ENCODE measurements at places on chromosomes 2 and 18.
A peak's percentile ranks its signal among the peaks of the same experiment; 100 is the strongest.

- DNase-seq = peak; percentile 35
Observed at GRCh38 chr2:105344704-105345345, 7.5 kb downstream of the C2orf49 start.

DNA sequence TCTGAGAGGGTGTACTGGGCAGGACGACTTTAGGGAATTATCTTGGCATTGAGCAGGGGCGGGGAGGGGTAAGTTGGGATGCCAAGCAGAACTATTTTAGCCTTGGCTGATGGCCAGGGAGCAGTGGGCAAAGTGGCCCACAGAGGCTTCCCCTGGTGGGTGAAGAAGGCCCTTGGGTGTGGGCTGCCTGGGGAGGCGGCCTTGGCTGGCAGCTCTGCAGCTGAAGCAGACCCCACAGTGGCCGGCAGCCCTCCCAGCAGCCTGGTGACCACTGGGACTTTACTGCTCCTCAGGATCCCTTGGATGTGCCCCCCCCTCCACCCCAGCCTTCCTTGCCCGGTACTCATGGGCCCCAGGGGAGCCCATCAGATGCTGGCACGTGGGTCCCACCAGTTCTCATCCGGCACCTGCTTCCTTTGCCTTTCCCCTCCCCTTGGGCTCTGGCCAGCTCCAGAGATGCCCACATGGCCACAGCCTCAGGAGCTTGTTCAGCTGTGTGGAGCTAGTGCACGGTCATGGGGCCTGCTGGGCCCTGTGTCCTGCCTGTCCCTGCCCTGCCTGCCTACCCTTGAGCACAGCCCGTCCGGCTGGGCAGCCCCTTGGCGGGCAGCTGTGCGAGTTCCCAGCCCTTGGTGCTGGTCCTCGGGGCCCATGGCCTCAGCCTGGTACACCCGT, 122.1 kb upstream of the HS6ST1 start:
- DNase-seq = no peak

- no peak for DNase-seq
Observed at GRCh38 chr2:24210723-24211122, 35.9 kb downstream of the FAM228A start.

DNA sequence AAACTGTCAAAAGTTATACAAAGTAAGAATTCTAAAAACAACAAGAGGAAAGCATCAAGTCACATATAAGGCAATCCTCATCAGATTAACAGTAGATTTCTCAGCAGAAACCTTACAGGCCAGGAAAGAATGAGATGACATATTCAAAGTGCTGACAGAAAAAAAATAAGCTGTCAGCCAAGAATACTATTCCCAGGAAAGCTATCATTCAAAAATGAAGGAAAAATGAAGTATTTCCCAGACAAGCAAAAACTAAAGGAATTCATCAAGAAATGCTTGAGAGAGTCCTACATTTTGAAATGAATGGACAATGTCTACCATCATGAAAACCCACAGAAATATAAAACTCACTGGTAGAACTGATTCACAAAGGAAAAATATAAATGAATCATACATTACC, 268.9 kb upstream of the OSR1 start:
- DNase-seq = no peak

GRCh38 chr18:75133721-75134610, 75.0 kb downstream of the PTGR3 start:
- no peak for DNase-seq

DNA sequence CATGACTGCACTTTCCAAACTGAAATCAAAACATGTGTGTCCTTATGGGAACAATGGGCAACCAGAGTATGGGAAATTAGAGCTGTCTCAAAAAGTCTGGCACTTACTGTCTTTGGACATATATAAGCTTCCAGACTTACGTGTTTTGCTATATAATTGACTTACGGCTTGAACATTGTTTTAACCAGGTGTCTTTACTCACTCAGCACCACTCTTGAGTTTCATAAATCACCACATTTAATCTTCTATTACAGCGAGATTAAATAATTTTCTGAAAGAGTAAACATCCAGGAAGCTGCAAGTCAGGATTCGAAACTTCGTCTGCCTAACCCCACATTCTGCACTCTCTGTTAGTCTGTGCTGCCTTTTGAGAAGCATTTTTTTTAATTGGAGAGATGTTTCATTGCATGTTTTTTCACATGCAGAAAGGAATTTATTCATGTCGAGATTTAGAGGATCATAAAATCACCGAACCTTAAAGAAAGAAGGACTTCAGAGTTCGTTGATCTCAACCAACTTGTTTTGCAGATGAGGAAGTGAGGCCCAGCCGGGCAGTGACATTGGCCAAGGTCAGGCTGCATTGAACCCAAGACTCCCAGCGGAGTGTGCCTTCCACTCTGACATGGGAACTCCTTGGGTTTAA, 137.3 kb downstream of the SETBP1 start:
- DNase-seq = no peak

GRCh38 chr2:216499641-216500218, 1.1 kb downstream of the RPL37A start:
- DNase-seq = no peak

- DNase-seq = no peak
Observed at GRCh38 chr2:185835974-185836373, 97.4 kb downstream of the FSIP2 start.

DNA sequence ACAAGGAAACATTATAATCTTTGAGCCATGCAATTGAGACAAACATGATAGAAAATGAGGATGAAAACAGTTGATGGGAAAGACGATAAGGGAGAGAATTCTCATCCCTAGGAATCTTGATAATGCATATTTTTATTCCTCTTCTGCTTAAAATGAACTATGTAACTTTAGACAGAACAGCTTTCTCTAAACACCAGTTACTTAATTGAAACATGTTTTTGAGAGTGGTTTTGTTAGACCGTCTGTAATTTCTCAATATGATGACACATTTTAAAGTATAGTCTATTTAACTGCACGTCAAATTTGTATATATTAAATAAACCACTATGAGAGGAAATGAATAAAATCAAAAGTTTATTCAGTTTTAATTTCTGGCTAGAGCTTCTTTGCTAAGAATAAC, 1453.9 kb upstream of the NXPH2 start:
- DNase-seq = no peak

DNA sequence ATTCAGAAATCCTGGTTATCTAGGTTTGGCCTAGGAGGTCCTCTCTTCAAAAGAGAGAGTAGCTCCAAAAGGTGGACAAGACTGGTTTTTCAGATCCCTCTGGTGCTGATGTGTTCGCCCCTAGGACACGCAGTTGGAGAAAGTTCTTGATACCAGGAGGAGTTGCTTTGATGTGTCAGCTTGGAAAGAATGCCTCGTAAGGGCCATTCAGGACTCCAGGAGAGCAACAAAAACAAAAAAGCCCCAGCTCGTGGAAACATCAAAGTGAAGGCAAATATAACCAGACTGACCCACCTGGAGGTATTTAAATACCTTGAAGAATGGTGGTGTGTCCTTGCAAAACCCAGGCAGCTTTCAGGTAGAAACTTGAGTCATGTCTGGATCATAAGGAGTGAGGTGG, 12.5 kb upstream of the LBH start:
- DNase-seq = no peak

- no peak for DNase-seq
Observed at GRCh38 chr2:174667250-174667860, 69.8 kb upstream of the WIPF1 start.

DNA sequence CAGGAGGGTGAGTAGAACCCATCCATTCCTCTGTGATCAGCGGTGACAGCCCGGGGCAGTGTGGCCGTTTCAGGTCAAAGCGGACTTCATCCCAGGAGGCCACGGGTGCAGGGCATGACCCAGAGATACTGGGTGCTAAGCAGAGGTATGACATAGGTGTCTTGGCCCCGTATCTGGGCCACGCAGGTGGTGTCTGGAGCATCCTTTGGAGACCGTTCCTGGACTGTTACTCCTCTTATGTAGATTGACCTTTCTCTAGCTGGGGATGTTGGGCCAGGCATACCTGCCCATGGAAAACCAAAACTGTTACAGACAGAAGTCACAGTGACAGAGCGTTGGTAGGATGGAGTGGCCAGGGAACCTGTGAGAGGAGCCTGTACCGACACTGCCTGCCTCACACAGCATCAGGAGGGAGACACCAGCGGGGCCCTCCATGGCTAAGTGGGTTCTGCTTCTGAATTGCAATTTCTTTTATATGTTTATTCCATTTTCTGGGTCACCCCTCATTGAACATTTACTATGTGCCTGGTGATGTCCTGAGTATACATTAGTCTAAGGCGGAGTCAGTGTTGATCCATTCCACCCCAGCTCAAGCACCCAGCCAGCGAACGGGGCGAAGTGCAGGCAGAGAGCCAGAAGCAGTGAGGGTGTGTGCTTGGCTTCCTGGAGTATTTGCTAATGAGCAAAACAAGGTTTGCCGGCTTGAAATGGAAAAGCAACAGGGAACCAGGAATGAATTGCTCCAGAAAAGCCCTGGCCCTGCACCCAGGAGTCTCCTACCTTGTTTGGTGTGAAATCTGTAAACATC, 141.7 kb downstream of the SH3RF3 start:
- peak; percentile 76 for DNase-seq

DNA sequence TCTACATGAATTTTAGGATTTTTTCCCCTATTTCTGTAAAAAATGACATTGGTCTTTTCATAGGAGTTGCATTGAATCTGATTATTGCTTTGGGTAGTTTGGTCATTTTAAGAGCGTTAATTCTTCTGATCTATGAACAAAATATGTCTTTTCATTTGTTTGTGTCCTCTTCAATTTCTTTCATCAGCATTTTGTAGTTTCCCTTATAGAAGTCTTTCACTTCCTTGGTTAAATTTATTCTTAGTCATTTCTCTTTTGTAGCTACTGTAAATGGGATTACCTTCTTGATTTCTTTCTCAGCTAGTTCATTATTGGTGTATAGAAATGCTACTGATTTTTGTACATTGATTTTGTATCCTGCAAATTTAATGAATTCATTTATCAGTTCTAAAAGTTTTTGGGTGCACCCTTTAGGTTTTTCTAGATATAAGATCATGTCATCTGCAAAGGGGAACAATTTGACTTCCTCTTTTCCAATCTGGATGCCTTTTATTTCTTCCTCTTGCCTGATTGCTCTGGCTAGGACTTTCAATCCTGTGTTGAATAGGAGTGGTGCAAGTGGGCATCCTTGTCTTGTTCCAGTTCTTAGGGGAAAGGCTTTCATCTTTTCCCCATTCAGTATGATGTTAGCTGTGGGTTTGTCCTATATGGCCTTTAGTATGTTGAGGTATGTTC, 36.6 kb upstream of the AAK1 start:
- DNase-seq = no peak

DNA sequence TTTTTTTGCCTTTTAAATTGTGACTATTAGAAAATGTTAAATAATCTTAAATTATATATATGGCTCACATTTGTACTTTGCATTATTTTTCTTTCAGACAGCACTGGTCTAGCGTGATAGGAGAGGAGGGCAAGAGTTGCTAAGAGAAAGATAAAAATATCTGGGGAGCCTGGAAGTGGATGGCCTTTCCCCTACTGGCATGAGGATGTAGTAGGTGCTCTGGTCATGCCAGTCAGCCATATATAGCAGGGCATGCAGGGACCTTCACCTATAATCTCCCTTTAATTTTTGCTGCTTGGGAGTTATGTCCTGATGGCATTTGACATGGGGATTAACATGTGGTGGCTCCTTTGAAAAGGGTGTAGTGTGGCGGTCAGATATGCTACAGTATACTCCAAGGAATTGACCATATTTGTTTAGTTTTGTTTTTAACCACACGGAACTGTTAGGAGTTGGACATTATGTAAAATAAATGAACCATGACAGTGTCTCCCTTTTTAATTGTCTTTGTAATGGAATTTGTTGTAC, 144.7 kb downstream of the BABAM2 start:
- no peak for DNase-seq

DNA sequence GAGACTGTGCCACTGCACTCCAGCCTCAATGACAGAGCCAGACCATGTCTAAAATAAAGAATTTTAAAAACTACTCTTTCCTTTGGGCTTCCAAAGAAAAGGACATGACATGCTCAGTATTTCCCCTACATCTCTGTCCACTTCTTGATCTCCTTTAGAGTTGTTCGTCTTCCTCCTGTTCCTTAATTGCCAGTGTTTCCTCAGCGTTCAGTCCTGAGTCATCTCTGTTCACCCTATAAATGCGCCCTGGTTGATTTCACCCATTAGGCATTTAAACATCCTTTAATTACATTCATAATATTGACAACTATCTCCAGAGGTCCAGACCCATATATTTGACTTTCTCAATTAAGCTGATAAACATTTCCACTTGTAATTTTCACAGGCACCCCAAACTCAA, 64.0 kb downstream of the AAK1 start:
- DNase-seq = no peak

DNA sequence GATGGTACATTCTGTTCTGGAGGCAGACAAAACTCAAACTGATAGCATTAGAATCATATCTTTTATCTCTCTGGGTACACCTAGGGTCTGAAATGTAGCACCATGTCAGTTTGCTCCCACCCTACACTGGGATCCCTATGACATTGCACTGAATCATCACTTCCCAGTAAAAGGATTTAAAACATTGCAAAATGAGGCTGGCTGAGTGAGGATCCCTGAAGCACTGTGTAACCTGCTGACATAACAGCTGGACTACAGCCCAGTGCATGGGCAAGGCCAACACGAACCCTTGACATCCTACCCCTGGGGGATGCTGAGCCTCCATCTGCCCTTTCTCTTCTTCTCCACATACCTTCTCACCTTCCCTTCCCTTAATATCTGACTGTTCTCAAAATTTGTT, 253.2 kb downstream of the TTC32 start:
- DNase-seq = no peak

DNA sequence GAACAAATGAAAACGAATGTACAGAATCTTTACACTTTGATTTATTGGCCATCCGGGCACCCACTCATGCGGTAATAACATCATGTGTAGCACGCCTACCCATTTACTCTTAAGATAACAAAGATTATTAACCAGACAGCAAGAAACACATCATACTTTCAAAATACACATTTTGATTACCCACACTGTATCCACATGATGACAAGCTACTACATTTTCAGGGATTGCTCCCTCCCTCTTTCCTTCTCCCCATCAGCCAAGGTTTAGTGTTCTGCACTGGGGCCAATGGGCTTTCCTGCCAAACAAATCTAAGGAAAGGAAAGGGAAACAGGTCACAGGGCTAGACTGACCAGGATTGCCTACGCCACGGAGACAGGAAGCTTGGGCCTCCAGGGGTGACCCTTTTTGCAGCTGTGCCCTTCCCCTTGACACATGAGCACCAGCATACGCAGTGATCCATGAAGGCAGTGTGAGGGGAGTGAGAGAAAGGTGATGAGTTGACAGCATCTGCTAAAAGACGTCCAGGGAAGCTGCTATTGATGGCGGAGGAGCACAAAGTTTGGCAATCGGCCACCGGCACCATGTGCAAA, 76.5 kb downstream of the ZNF521 start:
- no peak for DNase-seq

- DNase-seq = peak; percentile 46
Observed at GRCh38 chr2:206531996-206532543, 88.7 kb downstream of the ADAM23 start.

- no peak for DNase-seq
Observed at GRCh38 chr2:176960061-176960460, 252.5 kb upstream of the HNRNPA3 start.

- no peak for DNase-seq
Observed at GRCh38 chr2:178482437-178482836, 2.2 kb downstream of the PLEKHA3 start.
